ENCODE measurements at places on chromosomes 4 and X. TPM values are rescaled to one million over a fixed set of nuclear protein-coding genes. Genes with fewer than 3 reads are reported as not detected.

- DNase-seq: no peak
Observed at GRCh38 chr4:173571620-173572019, 41.6 kb upstream of the HAND2 start.

DNA sequence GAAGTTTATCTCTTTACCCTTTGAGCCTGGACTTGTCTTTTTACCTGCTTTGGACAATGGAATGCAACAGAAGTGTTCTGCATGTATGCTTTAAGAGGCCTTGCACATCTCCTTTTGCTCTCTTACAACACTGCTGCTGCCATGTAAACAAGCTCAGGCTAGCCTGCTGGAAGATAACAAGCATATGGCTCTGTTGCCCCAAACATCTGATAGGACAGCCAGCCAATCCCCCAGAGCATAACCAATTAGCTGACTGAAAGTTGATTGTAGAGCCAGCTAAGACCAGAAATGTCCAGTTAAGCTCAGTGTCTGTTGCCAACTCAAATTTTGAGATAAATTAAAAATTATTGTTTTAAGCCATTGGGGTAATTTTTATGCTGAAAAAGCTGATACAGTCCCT is 510.6 kb upstream of the CNKSR2 start:
- DNase-seq: no peak

The PPP4R3C gene
- total RNA-seq: not detected

GRCh38 chr4:47210828-47211227 is 179.5 kb downstream of the GABRB1 start:
- DNase-seq: no peak

DNA sequence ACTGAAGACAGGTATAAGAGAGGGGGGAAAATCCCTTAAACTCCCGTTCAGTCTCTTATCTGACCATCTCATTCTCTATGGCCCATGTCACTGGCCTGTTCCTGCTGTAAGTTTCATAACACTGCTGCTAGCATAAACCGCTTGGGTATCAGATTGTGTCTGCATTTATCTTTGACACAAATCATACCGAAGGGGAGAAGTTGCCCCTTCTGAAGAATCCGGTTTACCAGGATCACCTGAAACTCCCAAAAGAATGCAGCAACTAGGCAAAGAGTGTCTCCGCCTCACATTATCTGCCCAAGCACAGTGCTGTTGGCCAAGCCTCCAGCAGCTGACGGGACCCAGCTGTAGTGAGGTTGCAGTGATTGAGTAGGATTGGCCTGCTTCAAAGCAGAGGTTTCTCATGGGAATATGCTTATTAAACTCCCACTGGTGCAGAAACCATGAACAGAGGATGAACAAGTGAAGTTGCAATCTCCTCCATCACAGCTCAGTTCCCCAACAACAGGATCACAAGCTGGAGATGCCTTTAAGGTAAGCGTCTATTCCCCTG is 71.3 kb upstream of the PUDP start:
- no peak for DNase-seq

DNA sequence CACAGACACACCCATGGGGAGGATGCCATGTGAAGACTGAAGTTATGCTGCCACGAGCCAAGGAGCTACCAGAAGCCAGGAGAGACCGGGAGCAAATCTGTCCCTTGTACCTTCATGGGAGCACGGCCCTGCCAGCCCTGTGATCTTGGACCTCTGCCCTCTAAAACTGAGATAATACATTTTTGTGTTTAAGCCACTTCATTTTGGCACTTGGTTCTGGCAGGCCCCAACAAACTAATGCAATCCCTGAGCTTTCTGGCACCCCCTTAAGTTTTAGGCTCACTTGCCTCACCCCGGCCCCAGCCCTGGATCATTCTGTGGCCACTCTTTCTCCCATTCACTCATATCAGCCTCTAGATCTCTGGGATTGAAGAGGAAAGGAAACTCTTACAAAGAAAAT is 35.4 kb downstream of the SEL1L3 start:
- DNase-seq: no peak

DNA sequence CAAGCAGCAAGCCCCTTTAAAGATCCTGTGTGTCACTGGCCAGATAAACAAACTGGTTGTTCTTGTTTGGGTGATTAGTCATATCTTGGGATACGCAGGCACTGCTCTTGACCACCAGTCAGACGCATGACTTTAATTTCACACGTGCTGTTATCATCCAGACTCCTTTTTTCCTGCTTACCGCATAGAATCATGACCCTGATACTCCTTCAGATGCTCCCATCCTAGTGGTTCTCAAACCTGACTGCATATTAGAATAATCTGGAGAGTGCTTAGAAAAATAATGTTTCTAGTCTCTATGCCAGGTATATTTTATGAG is 78.8 kb downstream of the CLDN22 start:
- no peak for DNase-seq

DNA sequence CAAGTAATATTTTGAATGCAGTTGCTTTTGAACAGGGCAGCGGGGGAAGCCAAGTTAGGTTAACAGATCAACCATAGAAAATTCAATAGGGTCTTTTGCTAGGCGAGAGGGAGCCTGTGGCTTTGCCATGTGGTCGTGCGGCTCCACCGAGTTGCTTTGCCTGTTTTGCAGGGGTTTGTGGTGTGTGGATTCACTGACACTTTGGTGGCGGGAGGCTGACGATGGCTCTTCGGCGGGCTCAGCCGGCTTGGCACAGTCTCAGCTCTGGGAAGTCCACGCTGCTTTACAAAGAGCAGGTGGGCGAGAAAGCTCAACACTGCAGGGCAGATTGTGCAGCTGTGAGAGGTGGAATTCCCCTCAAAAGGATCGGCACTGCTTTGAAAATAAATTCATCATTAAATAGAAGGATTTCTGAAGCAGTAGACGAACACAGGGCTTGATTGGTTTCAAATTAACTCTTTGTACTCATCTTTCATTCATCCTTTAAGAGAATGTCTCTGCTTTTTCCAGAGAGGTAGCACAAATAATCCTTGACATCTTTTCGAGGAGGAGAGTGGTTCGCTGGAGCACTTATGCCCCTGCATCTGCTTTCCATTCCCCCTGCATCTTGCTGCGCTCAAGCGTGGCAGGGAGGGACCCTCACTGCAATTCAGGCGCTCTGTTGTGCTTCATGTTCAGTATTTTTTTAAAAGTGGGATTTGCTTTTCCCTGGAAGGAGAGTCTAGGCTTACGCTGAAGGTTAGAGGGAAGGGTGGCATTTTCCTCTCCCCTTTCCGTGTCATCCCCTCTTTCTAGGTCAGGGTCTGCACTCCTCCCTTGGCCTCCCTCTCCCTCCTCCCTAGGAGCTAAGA is 201.8 kb upstream of the LEF1 start:
- DNase-seq: no peak

- DNase-seq: no peak
Observed at GRCh38 chr4:2565533-2565932, 29.1 kb downstream of the FAM193A start.

DNA sequence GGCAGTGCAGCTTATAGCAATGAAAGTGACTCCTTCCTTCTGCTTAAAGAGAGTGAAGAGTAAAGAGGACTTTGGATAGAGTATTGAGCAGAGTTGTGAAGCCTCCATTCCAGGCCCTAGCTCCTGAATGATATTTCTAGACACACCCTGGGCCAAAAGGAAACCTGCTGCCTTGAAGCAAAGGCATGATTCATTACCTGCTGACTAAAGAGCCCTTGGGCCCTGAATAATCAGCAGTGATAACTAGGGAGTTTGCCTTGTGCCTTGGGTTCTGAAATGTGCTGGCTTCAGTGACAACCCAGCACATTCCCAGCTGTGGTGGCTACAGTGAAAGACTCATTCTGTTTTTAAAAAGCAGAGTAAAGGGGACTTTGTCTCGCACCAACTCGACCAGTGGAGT is 49.2 kb downstream of the STPG2 start:
- DNase-seq: no peak

- no peak for DNase-seq
Observed at GRCh38 chrX:14670819-14671218, 141.5 kb downstream of the GLRA2 start.

DNA sequence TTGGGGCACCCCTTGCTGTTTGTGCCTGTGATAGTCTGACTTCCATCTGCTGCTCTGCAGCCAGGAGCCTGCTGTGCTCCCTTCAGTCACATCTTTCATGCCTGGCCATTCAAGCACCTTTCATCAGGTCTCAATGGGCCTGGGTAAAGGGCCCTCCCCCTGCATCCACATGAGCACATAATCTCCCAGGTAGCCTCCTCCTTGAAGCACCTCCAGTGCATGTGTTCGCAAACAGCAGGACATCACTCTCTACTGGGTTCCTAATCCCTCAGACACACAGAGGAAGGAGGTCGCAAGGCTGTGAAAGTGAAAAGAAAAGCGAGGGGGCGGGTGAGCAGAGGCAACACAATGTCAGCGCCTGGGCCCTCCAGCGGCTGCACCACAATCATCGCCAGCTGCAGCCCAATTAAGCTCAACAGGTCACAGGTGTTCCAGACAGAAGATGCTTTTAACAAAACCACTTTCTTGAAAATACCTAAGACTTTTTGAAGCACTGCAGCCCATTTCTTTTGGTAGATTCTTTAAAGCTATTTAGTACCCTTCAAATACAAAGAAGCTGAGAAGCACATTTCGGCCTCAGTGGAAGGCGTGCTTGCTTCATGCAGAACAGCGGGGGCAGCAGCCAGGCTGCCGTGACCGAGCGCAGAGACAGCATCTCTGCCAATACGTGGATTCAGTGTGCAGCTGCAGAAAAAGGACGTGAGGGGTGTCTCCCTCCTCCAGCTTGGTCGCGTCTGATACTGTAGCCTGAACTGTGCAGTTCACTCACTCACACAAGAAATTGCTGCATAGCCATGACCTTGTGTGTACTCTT is 92.2 kb upstream of the SPRY1 start:
- no peak for DNase-seq

The NXF2B gene
- not detected for total RNA-seq

GRCh38 chrX:109958266-109958665 is 44.6 kb upstream of the TMEM164 start:
- no peak for DNase-seq

- no peak for DNase-seq
Observed at GRCh38 chr4:150094676-150095075, 16.4 kb downstream of the DCLK2 start.

DNA sequence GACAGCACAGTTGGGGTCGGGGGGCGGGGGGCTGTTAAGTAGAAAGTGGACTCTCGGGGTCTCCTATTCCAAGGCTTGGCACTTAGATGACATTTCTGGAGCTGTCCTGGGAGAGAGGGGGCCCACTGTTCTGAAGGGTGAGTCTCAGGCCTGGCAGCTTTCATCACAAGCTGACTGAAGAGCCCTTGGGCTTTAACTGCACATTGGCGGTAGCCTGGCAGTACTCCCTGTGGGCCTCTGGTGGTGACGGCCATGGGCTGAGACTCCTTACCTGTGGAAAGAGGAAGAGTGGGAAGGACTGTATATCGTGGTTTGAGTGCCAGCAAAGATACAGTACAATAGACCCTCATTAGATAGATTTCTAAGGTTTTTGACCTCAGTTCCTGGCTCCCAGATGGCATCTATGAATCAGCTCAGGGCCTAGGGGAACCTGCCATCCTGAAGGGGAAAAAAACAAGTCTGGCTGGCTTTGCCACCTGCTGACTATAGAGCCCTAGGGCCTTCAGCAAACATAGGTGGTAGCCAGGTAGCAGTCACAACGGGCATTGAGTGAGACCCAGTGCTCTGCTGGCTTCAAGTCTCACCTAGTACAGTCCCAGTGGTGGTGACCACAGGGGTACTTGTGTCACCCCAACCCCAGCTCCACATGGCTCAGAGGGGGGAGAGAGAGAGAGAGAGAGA is 87.9 kb downstream of the ANKRD17 start:
- DNase-seq: no peak

DNA sequence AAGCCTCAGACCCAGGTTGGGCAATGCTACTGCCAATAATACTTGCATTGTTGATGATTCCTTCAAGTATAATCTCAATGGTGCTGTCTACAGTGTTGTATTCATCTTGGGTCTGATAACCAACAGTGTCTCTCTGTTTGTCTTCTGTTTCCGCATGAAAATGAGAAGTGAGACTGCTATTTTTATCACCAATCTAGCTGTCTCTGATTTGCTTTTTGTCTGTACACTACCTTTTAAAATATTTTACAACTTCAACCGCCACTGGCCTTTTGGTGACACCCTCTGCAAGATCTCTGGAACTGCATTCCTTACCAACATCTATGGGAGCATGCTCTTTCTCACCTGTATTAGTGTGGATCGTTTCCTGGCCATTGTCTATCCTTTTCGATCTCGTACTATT is 7.4 kb downstream of the LPAR4 start:
- DNase-seq: no peak

The TMPRSS11A gene
- not detected for total RNA-seq

GRCh38 chr4:75016472-75016871 is 83.6 kb downstream of the PARM1 start:
- no peak for DNase-seq

GRCh38 chrX:1164322-1165288 is 47.8 kb downstream of the CRLF2 start:
- no peak for DNase-seq

- no peak for DNase-seq
Observed at GRCh38 chr4:182642831-182643230, 274.4 kb downstream of the DCTD start.

DNA sequence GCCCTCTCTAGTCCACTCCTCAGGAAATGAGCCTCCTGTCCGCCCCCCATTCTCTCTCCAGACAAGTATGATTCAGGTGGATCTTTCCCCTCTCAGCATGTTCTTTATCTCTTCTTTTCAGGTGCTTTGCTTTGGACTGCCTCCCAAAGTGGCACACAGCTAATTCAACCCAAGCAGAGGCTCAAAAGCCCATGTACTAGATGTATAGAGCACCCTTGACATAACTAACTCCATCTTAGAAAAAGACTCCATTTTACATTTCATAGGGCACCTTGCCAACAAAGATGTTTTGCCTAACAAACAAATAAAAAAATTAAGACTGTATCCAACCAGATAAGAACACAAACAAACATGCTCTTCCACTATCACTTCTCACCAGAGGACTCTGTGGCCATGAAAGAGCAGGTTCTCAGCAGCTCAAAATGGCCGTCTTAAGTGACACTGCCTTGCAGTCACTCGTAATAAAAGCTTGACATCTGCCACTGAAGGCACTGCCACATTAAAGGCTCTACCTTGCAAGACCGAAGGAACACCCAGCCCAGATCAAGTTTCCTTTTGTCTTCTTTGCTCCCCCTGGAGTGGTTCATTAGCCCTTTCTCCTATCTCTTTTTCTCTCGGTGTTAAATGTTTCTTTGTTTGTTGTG is 84.9 kb upstream of the TAB3 start:
- no peak for DNase-seq

GRCh38 chrX:37488323-37488722 is 83.1 kb upstream of the LANCL3 start:
- no peak for DNase-seq

DNA sequence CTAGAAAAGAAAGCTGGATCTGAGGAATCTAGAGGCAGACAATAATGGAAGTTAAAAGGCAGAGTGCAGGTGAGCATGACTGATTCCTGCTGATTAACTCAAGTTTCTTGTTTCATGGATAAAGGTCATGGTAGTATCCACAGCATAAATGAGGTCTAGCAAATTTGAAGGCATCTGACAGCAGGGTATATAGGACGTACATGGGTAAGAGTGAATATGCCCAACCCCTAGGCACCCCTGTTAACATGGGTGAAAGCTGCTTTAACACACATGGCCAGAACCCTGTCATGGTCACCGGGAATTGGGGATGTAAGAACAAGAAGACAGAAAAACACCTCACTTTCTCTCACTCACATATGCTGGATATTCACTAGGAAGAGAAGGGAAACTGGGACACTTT is 25.0 kb downstream of the NLRP2B start:
- no peak for DNase-seq

All from left colon (tissue), 2 donors.